ENCODE measurements at places on chromosomes 3 and 15.

DNA sequence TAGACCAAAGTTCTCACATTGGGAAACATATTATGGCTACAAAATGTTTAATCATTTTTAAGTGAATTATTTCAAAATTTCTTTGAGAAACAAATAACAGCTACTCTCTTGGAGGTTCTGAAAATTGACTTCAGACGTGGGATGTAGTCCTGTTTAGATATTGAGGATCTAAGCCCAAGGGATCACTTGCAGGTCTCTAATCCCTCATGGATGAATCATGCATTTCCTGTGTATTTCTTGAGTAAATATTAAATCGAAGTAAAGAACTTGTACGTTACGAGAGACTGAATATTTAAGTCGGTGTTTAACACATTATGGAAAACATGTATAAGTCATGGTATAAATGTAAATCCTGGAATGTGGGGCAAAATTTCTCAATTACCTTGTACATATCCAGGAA, 119.8 kb downstream of the EPHA3 start:
- DNase-seq: no peak

DNA sequence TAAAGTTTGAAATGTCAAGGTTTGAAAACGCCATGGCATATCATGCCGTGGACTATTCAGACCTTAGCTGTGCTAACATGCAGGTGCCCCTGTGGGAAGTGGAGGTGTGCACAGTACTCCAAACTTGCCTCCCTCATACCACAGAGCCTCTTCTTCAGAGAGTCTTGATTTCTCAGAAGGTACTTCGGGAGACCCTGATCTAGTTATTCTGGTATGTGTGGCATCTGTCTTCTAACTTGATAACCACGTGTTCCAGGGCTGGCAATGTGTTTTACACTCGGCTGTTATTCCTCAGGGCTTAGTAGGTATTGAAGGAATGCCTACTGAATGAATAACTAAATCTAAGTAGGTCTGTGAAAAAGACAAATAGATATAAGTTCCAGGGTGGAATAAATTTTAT, 309.9 kb downstream of the CLSTN2 start:
- DNase-seq: peak; percentile 7

DNA sequence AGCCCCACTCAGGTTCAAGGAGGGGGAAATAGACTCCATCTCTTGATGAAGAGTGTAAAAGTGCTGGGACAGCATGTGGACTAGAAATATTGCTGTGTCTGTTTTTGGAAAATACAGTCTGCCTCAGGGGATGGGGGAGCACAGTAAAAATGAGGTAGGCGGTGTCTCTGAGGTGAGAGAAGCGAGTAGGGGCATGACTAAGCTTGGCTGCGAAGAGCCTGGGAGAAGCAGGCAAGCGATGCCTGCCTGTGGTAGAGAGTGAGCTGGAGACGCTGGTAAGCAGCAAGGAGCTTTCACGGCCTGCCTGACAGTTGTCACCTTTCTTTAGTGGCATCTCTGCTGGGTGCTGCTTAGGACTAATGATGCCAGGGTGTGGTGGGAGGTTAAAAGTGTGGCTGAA, 49.0 kb upstream of the DCLK3 start:
- no peak for DNase-seq

DNA sequence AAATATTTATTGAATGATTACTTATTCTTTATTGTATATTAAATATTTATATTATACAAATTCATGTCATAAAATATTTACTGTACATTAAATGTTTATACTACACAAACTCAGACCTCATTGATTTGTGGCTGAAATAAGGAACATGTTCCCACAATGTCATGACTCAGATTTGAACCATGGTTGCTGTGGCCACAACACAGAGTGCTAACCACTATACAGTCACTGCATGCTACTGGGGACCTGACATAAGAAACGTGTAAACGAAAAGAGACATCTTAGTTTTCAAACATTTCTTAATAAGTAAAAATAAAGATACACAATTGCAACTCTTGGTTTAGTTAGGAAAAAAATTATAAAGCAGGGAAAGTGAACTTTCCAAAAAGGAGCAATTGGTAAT, 99.1 kb upstream of the AGTR1 start:
- no peak for DNase-seq

DNA sequence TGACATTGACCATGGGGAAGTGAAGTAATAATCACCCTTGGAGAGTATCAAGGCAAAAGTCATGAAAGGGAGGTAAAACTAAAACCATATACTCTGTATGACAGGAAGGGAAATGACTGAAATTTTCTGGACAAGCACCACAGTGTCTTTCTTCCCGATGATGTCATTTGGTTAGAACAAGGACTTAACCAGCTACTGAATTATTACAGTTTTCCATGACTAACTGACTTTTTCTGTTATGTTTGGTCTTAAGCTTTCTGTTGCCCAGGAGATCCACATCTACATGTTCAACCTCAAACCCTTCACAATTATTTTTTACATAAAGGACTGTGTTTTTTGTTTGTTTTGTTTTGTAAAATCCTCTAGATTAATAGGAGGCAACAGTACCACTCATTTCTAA, 191.9 kb upstream of the IL12A start:
- DNase-seq: peak; percentile 86

- DNase-seq: no peak
Observed at GRCh38 chr3:89180334-89180733, 72.9 kb downstream of the EPHA3 start.

DNA sequence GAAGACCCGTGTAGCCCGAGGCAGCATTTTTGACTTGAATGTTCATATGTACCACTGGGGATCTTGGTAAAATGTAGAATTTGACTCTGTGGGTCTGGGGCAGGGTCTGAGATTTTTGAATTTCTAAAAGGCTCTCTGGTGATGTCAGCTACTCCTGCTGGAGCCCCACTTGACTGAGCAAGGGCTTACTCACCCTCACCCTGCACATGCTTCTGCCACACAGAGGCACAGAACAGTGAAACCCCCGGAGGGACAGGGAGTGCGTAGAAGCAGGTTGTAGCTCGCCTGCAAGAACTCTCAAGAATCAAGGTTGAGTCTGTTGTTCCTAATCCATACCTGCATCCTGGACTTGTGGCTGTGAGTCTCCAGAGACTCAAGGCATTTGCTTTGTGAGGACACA, 41.1 kb downstream of the SLCO3A1 start:
- DNase-seq: no peak

DNA sequence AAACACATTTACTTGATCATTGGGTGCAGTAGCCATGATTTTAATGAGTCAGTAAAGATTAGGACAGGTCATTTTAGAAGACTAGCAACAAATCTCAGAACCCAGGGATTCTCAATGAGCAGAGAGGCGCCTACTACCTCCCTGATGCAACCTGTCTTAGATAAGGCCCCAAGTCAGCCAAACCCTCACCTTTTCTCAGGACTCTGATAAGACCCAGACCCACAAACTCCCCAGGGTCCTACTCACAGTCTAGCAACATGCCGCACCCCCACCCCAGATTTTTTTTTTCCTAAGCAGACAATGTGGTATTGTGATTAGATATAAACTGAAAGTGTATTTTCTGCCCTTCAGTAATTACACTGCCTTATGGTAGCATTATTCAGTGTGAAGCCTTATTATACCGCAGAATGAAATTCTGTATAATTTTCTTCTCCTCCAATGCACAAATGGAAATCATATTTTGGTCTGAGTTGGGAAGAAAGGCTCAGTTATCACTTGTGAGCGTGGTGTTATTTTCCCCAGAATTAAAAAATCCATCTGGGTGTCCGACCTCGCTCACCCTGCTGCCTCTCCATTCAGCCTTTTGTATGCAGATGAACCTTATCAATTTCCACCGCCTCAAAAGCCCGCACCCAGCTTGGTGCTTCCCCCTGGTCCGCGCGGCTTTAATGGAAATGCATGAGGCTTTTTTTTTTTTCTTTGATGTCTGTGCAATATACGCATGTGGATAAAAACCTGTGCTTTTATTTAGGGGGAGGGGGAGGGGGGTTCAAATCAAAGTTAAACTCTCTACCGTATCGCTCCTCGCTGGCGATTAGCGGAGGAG, 122.0 kb upstream of the SOX14 start:
- no peak for DNase-seq

DNA sequence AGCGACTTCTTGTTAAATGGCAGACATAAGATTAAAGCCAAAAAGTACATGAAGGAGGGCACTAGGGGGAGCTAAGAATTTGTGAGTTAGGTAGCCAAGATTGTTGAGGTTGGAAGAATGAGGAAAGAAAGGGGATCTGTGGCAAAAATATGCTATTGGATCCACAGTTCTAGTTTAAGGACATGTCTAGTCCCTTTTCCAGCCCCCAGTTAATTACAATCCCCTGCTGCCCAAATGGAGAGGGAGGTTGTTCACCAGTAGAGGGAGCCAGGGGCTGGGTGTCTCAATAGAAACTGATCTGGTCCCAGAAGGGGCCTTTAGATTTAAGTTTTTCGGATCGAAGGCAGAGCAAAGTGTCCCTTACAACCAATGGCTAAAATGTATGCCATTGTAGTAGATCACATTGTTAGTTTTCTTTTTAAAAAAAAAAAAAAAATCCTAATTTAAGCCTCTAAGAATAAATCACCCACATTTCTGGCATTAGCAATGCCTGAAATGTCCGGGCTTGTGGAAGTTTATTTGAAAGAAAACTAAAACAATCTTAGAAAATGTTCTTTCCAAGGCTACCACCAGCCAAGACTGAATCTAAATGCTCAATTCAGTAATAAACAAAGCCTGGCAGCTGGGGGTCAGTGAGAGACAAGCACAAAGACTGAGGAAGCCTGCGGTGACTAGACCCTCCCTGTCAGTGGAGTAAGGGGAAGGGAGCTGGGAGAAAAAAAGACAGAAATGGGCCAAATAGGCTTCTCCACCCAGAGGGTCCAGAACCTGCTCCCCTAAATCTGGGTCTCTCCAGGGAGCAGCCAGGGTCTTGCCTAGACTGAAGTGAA, 7.1 kb downstream of the COL8A1 start:
- DNase-seq: peak; percentile 66

GRCh38 chr3:115789481-115789880, 166.2 kb downstream of the GAP43 start:
- DNase-seq: peak; percentile 24

- peak; percentile 7 for DNase-seq
Observed at GRCh38 chr3:148400754-148401153, 296.9 kb upstream of the AGTR1 start.
